Fibroblast of the aortic adventitia (primary cell): ENCODE measurements at places on chromosomes 3 and 15.

DNA sequence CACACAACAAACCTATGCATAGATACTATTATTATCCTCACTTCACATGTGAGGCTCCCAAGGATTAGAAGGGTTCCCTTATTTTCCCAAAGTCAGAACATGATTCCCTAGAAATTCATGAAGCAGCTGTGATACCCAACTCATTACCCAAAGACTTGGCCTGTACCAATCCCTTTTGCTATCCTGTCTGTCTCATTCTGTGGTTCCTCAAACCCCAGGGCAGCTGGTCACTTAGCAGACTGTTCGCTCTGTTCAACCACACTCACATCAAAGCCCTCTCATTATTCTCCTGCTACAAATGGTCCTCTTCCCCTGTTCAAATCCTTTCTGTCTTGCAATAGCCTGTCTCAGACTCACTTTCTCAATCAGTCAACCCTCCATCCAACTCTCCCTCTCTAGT is 154.3 kb upstream of the TRIM42 start:
- DNase-seq = no peak

DNA sequence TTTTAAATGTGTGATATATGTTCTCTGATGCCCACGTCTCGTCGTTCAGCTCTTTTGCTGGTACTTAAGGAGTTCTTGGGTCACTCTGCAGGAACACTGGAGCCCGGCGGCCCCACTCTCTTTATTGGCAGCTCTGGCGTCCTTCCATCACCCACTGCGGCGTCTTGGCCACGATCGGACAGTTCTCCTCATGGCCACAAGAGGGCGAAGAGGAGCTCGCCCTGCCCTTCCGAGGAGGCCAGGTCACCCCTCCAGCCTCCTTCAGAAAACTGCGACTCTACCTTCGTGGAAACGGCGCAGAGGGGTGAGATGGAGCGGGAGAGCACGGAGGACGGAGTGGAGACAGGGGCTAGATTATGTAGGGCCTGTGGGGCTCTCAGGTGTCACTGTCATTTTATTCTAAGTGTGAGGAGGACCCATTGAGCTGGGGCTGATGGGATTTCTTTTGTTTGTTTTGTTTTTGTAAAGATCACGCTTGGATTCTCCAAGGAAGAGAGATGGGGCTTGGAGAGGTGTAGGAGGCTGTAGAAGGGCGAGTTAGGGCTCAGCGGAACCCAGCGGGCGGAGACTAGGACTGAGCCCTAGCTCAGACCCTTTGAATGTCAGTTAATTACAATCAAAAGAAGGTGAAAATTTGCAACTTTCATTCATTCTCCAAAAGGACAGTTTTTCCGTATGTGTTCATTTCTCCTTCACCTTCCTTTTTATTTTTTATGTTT is 28.0 kb upstream of the GABRA5 start:
- no peak for DNase-seq

DNA sequence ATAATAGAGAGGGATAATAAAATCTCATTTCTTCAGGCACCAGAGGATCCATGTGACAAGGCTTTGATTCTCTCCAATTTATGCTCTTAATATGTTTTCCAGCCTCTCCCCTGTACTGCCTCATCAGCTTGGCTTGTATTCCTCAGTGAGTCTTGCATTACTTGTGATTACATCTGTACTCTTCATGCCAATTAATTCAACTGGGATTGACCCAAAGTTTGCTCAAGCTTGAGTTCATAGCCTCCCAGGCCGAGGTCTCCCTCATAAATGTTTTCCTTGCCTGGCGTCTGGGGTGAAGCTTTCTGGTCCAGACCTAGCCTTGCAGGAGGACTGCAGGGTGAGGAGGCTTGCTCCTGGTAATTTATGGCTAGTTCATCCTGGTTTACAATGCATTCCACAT is 146.9 kb downstream of the CHST2 start:
- DNase-seq = peak; percentile 80

DNA sequence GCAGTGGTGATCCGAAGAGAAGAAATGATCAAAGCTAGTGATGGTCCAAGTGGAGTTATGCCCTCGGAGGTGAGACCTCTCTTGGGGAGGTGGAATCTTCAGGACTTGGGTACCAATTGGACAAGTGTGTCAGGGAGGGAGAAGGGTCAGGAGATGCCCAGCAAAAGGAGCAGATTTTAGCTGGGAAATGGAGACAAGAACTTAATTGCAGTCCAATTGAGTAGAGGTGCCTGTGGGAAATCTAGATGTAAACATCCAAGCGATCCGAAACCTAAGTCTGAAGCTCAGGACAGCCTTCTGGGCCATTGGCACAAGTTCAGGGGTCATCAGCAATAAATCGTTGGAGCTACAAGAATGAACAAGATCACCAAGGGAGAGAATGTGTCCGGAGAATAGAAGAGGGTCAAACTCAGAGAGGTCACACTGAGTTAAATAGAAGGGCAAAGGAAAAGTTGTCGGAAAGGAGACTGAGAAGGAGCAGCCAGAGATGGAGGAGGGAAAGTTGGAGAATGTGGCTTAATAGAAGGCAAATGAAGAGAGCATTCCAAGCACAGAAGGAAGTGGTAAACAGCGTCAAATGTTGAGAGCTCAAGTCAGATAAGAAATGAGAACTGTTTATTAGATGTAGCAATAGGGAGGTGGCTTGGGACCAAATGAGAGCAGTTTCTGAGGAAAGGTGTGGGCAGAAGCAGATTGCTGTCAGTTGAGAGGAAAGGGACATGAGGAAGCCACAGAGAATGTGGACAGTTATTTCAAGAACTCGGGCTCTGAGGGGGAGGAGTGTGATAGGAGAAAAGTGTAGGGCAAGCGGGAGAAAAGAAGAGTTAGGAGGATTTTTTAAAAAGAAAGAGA is 64.2 kb upstream of the FNDC3B start:
- peak; percentile 72 for DNase-seq

GRCh38 chr3:156214676-156215075 is 94.3 kb downstream of the KCNAB1 start:
- no peak for DNase-seq

DNA sequence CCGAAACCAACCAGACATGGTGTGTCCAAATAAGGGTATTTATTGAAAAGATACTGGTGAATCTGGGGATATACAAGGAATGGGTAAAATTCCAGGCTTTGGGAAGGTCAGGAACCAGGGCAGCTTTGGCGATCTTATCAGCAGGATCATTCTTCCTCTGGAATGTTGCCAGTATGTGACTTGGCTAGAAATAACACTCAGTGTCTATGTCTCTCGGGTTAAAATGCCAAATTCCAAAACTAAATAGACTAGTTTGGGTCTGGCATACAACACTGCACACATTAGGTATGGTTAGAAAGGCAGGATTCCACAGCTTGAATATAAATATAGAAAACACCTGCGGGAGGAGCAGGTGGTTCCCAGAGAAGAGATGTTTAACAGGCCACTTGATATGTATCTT is 220.2 kb upstream of the CD96 start:
- no peak for DNase-seq

- DNase-seq = no peak
Measured at GRCh38 chr3:83048556-83048955, 1287.1 kb upstream of the GBE1 start.

- no peak for DNase-seq
Measured at GRCh38 chr3:8524249-8524648, 22.6 kb downstream of the LMCD1 start.

DNA sequence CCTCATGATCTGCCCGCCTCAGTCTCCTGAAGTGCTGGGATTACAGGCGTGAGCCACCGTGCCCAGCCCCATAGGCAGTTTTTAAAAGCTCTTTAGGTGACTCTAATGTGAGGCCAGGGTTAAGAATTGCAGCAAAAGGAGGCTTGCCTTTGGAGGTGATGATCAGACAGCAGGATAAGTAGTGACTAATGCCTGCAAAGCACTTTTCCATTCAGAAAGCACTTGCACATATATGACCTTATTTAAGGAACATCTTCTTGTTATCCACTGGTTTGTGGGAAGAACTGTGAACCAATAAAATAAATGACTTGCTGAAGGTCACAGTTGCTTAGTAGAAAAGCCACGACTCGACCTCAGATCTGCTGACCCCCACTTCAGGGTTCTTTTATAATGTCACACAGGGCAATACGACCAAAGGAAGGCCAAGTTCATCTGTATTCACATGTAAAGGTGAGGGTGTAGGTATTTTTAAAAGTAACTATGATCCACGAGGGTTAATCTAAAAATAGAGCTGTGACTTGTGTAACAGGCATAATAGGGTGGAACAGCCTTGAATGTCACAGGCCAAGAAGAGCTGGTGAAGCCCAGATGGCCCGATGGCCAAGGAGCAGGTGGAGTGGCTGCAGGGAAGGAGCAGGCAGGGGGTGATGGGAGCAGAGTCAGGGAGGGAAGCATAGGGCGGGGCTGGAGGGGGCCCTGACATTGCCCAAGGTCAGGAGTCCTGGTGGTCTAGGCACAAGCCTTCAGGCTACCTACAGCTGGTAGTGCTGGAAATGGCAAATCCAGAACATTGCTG is 24.4 kb downstream of the LARP6 start:
- no peak for DNase-seq

- no peak for DNase-seq
Measured at GRCh38 chr15:49380912-49381311, 42.1 kb upstream of the FGF7 start.

GRCh38 chr15:64210371-64210770 is 47.5 kb upstream of the PPIB start:
- no peak for DNase-seq

DNA sequence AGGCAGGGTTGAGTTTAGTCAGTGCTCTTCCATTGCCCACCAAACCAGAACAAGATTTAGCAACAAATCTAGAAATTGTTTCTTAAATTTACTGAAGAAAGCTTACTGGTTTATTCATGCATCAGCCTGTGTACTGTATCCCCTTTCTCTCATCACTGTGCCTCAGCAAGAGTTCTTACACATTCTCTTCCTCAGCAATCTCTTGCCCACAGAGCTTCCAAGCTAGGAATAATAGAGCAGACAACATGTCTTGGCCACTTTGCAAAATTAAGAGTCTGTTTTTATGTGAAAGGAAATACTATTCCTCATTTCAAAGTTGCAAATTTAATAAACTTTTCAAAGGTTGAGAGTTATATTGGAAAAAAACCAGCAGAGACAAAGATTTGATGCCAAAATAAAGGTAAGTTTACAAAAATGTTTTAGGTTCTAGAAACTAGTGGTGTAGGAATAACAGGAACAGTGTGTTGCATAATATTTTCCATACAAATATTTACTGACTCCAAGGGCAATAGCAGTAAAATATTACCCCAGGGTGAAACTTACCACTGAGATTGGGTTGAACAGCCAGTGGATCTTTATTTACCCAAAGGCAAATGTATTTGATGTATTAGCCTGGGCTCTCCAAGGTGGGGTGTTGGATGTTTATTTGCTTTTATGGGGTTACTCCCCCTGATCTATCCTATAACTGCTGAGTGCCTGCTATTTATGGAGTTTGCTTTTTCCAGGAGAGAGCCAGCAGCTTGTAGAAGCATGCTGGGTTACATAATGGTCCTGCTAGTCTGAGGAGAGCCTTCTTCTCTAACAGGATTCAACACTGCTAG is 276.7 kb downstream of the ADAMTSL3 start:
- DNase-seq = no peak

DNA sequence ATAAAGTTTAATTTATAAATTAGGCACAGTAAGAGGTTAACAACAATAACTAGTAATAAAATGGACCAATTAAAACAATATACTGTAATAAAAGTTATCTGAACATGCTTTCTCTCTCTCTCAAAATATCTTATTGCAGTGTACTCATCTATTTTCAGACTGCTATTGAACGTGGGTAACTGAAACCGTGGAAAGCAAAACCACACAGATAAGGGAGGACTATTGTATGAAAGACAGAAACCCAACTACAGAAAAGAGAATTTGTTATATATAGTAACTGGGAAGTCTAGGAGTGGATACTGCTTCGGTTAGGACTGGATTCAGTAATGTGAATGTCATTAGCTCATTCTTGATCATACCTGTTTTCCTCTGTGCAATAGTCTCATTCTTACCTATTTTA is 119.3 kb upstream of the DAZL start:
- peak; percentile 45 for DNase-seq

- peak; percentile 61 for DNase-seq
Measured at GRCh38 chr3:55486857-55487380, at the start of gene WNT5A. TSS of gene WNT5A (minus strand) at chr3:55487306. CDS start at chr3:55486985, 321 bp downstream.

GRCh38 chr15:58605931-58606530 is 143.5 kb downstream of the ADAM10 start:
- no peak for DNase-seq

DNA sequence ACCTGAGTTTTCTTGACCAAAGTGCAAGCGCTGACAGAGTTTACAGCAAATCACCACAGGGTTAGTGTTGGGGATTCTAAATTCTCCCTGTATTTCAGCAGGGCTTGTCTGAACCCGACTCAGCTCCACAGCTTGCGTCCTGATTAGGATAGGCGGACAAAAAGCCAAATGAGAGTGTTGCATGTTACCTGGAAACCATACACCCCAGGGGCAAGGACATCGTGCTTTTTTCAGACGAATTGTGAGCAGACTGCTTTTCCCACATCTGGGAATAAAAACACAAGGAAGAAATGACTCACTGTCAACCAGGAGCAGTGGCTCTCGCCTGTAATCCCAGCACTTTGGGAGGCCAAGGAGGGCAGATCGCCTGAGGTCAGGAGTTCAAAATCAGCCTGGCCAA is 3.0 kb downstream of the DZIP1L start:
- DNase-seq = no peak

GRCh38 chr15:63048776-63049665 is 6.5 kb downstream of the TPM1 start:
- DNase-seq = peak; percentile 71

- no peak for DNase-seq
Measured at GRCh38 chr3:114846252-114846651, 300.8 kb downstream of the ZBTB20 start.

GRCh38 chr3:155639462-155640055 is 105.3 kb downstream of the PLCH1 start:
- no peak for DNase-seq

DNA sequence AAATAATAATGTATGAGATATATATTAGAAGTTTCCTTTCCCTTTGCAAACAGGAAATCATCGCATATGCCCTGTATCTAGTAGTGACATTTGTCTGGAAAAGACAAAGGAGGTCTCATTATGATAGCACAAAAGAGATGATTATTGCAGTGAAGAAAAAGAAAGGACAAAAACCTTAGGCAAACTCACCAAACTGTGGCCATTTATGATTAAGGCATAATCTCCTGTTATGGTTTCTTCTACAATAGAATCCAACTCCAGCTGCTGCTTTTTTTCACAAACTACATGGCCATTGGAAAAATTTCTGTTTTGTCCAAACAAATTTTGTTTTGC is 218.2 kb downstream of the ATP8B4 start:
- no peak for DNase-seq
